ENCODE measurements at places on chromosomes 5 and 9.

- no peak overlapping the region for H3K27ac ChIP-seq
- H3K27me3 ChIP-seq, result no peaks in the 10 kb centered on the region
- H3K4me3 ChIP-seq, result no peak overlapping the region
- DNase-seq, result no peak
Observed at GRCh38 chr9:125100822-125101221, 42.5 kb downstream of the SCAI start.

DNA sequence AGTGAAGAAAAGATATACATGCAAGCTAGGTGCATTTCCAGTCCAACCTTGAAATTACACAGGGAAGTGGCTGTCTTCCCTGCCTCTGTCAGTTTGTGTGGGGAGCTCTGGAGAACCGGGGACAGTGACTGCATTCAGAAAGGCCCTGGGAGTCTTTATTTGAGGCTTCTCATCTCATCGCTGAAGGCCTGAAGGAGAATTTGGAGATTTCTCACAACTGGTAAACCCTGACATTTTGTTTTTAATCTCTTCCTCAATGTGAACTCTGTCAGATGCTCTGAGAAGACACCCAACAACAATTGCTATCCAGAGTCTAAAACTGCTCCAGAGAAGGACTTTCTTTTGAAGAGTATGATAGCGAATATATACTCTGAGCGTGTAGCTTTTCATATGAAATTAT is 33.0 kb downstream of the MACIR start:
- DNase-seq, result no peak
- H3K27ac ChIP-seq, result no peak overlapping the region
- H3K36me3 ChIP-seq, result no peaks in the 10 kb centered on the region
- no peak overlapping the region for H3K4me3 ChIP-seq

- H3K4me3 ChIP-seq, result no peak overlapping the region
- no peaks in the 10 kb centered on the region for H3K4me1 ChIP-seq
- DNase-seq, result no peak
Observed at GRCh38 chr5:35240892-35241291, 10.6 kb upstream of the PRLR start.

- DNase-seq, result no peak
- peaks cover 5% of the 10 kb centered on the region for H3K36me3 ChIP-seq
- no peaks in the 10 kb centered on the region for H3K27me3 ChIP-seq
- H3K27ac ChIP-seq, result no peak overlapping the region
- H3K4me3 ChIP-seq, result no peak overlapping the region
- no peaks in the 10 kb centered on the region for H3K4me1 ChIP-seq
Observed at GRCh38 chr5:58454025-58454424, 5.9 kb downstream of the PLK2 start.

- no peaks in the 10 kb centered on the region for H3K27me3 ChIP-seq
- H3K27ac ChIP-seq, result no peak overlapping the region
- no peaks in the 10 kb centered on the region for H3K36me3 ChIP-seq
- H3K4me1 ChIP-seq, result no peaks in the 10 kb centered on the region
- H3K4me3 ChIP-seq, result no peak overlapping the region
Observed at GRCh38 chr5:97476852-97477534, 293.9 kb upstream of the RIOK2 start.

DNA sequence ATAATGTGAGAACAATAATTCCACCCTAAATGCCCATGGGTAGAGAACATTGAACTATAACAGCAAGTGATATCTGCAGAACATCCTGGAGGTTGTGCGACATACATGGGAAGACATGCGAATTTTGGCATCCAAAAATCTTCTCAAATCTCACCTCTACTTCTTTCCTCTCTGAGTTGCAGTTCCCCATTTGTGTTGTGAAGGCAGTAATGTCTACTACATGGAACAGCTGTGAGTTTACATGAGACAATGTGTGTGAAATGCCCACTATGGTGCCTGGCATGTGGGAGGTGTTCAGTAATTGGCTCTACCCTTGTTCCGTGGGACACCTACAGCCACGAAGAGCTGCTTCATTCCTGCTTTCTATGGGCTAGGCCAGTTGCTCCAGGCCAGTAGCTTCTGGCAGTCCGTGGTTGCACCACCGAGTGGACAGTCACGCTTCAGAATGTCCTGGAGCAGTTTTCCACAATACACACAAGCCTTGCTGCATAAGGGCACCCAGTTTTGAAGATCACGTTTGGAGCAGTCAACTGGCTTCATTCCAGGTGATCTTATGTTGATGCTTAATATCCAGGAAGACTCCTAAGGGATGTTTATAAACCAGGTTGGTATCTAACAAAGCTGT is 297.7 kb downstream of the DEPDC1B start:
- no peak for DNase-seq
- no peaks in the 10 kb centered on the region for H3K36me3 ChIP-seq
- H3K4me1 ChIP-seq, result no peaks in the 10 kb centered on the region
- H3K27ac ChIP-seq, result no peak overlapping the region

DNA sequence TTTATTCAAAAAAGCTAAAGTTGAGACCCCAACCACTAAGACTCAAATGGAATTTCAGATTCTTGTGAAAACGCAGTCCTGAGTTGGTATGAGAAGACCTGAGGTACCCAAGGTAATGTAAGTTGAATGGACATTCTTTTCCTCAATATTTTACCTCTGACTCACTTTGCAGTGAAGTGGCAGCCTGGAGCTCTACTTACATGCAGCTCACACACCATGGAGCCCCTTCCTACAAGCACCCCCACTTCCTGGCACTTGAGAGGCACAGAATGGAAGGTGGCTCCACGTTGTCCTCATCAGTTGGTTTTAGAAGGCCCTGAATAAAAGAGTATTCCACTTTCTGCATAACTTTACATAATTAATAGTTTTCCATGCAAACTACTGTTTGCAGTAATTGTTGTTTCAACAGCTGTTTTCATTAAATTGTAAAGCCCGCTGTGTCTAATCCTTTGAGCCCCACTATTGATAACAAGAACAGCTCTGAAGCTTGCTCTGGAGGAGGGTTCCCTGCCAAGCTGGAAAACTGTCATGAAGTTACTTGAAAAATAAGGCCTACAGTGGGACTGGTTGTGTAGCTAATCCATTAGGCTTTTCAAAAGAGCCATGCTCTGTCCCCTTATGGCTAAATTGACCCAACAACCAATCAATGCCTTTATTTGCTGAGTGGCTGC is 102.2 kb upstream of the SPATA31D4 start:
- no peaks in the 10 kb centered on the region for H3K27me3 ChIP-seq
- DNase-seq, result peak; percentile 69
- peaks cover 6% of the 10 kb centered on the region for H3K4me1 ChIP-seq
- no peak overlapping the region for H3K4me3 ChIP-seq

GRCh38 chr5:113230711-113231652 is 203.8 kb downstream of the TSSK1B start:
- H3K27me3 ChIP-seq, result no peaks in the 10 kb centered on the region
- no peak for DNase-seq
- no peak overlapping the region for H3K4me3 ChIP-seq
- H3K4me1 ChIP-seq, result peaks cover 11% of the 10 kb centered on the region

GRCh38 chr5:51378061-51378409 is 5.2 kb upstream of the ISL1 start:
- peaks cover 16% of the 10 kb centered on the region for H3K27me3 ChIP-seq
- no peaks in the 10 kb centered on the region for H3K36me3 ChIP-seq
- DNase-seq, result no peak
- no peak overlapping the region for H3K4me3 ChIP-seq
- H3K27ac ChIP-seq, result no peak overlapping the region

DNA sequence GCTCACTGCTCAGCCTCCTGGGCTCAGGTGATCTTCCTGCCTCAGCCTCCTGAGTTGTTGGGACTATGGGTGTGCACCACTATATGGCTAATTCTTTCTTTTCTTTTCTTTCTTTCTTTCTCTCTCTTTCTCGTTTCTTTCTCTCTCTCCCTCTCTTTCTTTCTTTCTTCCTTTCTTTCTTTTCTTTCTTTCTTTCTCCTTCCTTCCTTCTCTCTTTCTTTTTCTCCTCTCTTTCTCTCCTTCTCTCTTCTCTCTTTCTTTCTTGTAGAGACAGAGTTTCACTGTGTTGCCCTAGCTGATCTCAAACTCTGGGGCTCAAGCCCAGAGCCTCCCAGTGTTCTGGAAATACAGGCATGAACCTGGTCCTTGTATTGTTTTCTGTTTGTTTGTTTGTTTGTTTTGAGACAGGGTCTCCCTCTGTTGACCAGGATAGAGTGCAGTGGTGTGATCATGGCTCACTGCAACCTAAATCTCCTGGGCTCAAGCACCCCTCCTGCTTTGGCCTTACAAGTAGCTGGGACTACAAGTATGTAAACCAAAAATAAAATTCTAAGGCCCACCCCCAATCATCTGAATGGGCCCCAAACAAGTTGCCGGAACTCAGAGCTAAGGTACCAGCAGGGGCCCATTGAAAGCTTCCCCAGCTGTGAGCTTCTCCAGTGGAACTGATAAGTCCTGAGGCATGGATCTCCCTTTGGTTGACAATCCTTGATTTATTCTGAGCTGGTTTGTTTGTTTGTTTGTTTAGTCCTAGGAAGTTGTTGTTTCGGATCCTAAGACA is 11.9 kb upstream of the BTF3 start:
- H3K4me1 ChIP-seq, result peaks cover 6% of the 10 kb centered on the region
- peak; percentile 56 for DNase-seq
- H3K36me3 ChIP-seq, result no peaks in the 10 kb centered on the region
- H3K27me3 ChIP-seq, result no peaks in the 10 kb centered on the region
- no peak overlapping the region for H3K4me3 ChIP-seq

DNA sequence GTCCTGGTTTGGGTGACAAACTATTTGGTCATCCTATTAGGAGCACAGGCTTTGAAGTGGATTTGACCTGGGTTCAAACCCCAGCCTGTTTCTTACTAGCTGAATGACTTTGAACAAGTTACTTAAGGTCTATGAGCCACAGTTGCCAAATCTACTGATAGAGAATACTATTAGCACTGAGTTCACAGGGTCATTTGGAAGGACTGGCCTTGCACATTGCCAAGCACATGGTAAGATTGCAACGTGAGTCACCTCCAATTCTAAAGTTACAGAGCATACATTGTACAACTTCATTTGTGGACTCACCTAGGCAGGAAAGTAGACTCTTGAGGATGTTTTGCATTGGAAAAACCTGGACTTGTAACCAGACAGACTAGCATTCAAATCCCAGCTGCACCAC is 38.9 kb downstream of the MFAP3 start:
- H3K27ac ChIP-seq, result no peak overlapping the region
- no peaks in the 10 kb centered on the region for H3K27me3 ChIP-seq
- no peaks in the 10 kb centered on the region for H3K36me3 ChIP-seq
- DNase-seq, result no peak

- H3K36me3 ChIP-seq, result no peaks in the 10 kb centered on the region
- H3K27ac ChIP-seq, result no peak overlapping the region
- H3K4me3 ChIP-seq, result no peak overlapping the region
- H3K4me1 ChIP-seq, result no peaks in the 10 kb centered on the region
- no peak for DNase-seq
- no peaks in the 10 kb centered on the region for H3K27me3 ChIP-seq
Observed at GRCh38 chr9:129281506-129282145, 103.6 kb upstream of the IER5L start.

- no peaks in the 10 kb centered on the region for H3K36me3 ChIP-seq
- H3K4me3 ChIP-seq, result no peak overlapping the region
- no peaks in the 10 kb centered on the region for H3K27me3 ChIP-seq
- DNase-seq, result no peak
Observed at GRCh38 chr5:17944046-17944445, 309.8 kb downstream of the TAF11L14 start.

GRCh38 chr5:39157701-39158100 is 61.7 kb downstream of the FYB1 start:
- H3K36me3 ChIP-seq, result no peaks in the 10 kb centered on the region
- DNase-seq, result no peak
- no peaks in the 10 kb centered on the region for H3K27me3 ChIP-seq
- no peak overlapping the region for H3K27ac ChIP-seq
- no peaks in the 10 kb centered on the region for H3K4me1 ChIP-seq

- H3K27me3 ChIP-seq, result no peaks in the 10 kb centered on the region
- H3K4me3 ChIP-seq, result no peak overlapping the region
- peaks cover 4% of the 10 kb centered on the region for H3K4me1 ChIP-seq
- no peaks in the 10 kb centered on the region for H3K36me3 ChIP-seq
Observed at GRCh38 chr5:71699233-71699632, 19.8 kb upstream of the CARTPT start.

DNA sequence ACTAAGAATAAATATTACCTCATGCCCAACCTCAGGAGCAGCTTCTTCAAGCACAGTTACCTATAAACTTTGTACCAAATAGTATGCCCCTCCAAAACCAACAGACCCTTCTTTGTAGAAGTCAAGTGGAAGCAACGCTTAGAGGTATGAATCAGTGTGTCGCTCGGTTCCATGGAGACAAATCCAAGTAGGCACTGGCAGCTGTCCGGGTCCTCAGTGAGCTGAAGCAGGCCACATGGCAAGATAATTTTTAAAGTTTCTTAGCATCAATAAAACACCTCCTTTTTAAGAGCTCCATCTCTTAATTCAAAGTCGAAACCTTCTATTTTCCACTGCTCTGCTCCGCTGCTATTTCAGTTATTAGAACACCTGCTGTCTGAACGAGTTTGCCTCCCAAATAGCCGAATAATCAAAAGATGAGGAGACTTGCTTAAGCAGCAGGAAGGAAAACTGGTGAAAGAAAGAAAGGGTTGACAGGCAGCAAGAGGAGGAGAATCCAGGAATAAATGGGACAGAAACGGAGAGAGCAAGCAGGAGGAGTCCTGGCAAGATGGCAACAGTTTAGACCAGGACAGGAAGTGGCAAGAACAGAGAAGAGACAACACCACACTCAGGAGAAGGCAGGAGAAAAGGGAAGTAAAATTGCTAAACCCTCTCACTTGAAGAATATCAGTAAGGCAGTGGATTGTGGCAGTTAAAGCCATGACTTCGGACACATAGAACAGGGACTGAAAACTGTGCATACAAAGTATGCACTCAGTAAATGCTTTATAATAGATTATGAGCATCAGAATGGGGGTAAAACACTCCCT is 65.0 kb downstream of the PPP2R2B start:
- DNase-seq, result no peak
- no peaks in the 10 kb centered on the region for H3K27me3 ChIP-seq
- H3K36me3 ChIP-seq, result no peaks in the 10 kb centered on the region
- H3K4me1 ChIP-seq, result no peaks in the 10 kb centered on the region

- no peak for DNase-seq
- H3K27ac ChIP-seq, result no peak overlapping the region
- no peaks in the 10 kb centered on the region for H3K36me3 ChIP-seq
- no peak overlapping the region for H3K4me3 ChIP-seq
Observed at GRCh38 chr9:109264877-109265587, 55.8 kb downstream of the EPB41L4B start.

GRCh38 chr9:131668057-131668438 is 71.8 kb downstream of the RAPGEF1 start:
- no peak overlapping the region for H3K4me3 ChIP-seq
- H3K36me3 ChIP-seq, result no peaks in the 10 kb centered on the region
- H3K27me3 ChIP-seq, result no peaks in the 10 kb centered on the region
- DNase-seq, result no peak

GRCh38 chr9:18451406-18451805 is 22.5 kb upstream of the ADAMTSL1 start:
- H3K4me1 ChIP-seq, result no peaks in the 10 kb centered on the region
- H3K4me3 ChIP-seq, result no peak overlapping the region
- no peak for DNase-seq
- no peaks in the 10 kb centered on the region for H3K36me3 ChIP-seq
- H3K27me3 ChIP-seq, result no peaks in the 10 kb centered on the region

DNA sequence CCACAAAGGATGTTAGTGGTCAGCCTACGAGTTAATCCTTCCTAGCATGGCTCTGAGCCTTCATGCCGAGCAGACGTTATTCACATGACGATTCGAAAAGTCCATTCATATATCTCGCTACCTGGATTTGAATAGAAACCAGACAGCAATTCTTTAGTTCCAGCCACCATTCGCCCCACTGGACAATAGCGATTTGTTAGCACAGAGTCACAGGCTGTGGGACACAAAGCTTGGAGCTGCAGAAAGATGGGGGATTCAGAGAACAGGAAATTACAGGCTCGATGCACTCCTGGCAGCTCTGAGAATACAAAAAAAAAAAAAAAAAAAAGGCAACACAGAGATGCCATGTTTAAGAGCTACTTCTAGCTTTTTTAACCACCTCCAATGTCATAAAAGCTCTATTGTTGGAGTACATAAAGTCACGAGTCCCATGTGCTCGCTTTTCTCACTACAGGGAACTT is 110.7 kb downstream of the NR6A1 start:
- DNase-seq, result peak; percentile 57
- H3K36me3 ChIP-seq, result no peaks in the 10 kb centered on the region

Measured in mesendoderm (in vitro differentiated cells).